IPS-NIHi11 (cell line): ENCODE measurements at places on chromosomes 2 and 18.

- DNase-seq = no peak
These were observed 42.7 kb downstream of the CIB4 start for GRCh38 chr2:26598336-26598995.

DNA sequence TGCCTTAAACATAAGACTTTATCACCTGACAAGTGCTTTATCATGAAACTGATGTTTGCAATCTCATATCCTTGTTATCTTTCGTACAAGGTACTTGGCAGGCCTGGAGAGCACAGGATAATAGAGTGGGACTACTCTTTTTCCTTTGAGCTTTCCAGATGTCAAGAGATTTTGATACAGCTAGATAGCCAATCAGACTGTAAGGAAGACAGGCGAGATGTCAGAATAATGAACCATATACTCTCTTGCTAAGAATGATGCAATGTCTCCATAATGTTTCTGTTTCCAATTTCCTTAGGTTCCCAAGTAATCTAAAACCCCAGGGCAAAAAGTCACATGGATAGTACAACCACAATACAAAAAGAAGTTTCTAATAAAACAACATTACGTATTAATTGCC is 313.1 kb downstream of the PDE11A start:
- no peak for DNase-seq

GRCh38 chr2:109374548-109375130 is 239.1 kb downstream of the SEPTIN10 start:
- no peak for DNase-seq

DNA sequence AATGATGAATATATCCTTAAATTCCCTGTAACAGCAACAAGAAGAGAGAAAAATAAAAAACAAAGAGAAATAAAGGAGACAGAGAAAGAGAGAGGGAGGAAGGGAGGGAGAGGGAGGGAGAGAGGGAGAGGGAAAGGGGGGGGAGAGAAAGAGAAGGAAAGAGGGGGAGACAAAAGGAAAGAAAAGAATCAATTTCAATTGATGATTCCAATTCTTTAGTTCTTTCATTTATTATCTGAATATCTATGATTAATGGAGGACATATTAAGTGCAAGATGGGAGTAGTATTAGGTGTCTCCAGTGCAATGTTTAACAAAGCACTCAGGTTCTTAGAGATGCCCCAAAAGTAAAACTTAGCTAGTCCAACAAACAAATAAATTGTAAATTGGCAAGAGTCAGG is 97.2 kb upstream of the DPP10 start:
- DNase-seq = no peak

DNA sequence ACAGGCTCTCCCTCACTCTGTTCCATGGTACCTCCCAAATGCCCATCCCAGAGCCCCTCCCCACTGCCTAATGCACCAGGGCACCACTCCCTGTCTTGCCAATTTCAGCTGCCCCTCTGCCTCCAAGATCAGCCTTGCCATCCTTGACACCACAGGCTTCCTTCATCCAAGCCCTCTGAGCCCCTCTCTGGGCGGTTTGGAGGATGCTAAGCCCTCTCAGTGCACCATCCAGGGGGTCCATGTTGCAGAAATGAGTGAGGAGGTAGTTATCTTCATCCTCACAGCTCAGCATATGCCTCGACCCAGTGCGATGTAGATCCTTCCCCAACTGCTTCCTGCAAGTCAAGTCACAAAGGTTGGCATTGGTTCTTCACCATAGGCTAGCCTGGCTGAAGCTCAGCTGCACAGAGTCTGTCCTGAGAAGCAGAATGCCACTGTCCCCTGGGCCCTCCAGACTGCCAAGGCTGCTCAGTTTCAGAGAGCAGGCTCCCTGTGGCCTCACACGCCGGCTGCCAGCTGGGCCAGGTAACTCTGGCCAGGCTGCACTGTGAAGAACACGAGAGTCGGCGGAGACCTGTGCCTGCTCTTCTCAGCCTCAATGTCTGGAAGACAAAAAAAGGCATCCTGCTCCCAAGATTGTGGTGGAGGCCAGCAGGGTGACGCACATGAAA is 9.9 kb upstream of the MAP3K2 start:
- no peak for DNase-seq
